AG08396 (cell line): ENCODE measurements at places on chromosomes 3 and 15.

GRCh38 chr3:113867506-113867905 lies 28.9 kb downstream of the GRAMD1C start:
- peak; percentile 40 for DNase-seq

- no peak for DNase-seq
These were observed 255.5 kb downstream of the EPHB1 start for GRCh38 chr3:135050536-135050935.

DNA sequence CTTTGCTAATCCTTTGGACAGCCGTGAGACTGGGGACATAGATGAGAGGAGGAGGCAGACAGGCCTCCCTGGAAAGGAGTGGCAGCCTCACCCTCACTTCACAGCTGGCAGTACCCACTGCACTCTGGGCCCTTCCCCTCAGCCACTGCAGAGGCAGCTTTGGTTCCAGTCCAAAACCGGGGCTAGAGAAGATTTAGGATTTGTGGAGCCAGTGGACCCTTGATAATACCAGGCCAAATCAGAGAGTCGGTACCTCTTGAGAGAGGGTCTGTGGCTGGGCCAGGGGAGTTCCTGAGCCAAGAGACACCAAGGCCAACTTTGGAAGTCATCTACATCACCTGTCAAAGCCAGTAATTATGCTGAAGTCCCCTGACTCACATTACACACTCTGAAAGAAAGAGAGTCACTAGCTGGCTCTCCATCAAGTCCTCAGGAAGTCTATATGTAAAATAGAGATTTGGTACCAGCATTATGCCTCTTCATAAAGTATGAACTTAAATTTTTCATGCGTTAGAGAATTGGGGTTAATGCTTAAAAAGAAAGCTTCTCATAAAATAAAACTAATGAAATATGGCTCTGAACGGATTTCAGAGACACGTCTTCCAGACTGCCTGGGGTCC lies 244.1 kb upstream of the SEMA6D start:
- DNase-seq, result no peak

GRCh38 chr3:135989242-135989641 lies 23.7 kb downstream of the PPP2R3A start:
- DNase-seq, result no peak

DNA sequence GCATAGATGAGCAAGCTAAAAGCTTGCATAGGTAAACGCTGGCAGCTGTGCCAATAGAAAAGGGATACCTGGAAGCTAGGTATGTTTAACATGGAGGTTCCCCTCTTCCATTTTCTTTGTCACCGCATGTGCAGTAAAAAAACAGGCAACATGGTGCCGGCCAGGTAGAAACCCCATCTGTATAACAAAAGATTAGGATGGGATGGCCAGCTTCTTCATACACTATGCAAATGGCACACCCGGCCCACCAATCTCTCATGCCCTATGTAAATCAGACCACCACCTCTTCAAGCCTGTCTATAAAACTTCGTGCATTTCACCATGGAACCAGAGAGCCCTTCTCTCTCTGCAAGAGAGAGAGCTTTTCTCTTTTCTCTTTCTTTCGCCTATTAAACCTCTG lies 224.3 kb upstream of the P2RY1 start:
- DNase-seq, result no peak

- no peak for DNase-seq
These were observed 20.5 kb downstream of the STT3B start for GRCh38 chr3:31553258-31553657.
